Adrenal gland (tissue), 19 donors: ENCODE measurements at places on chromosomes 1 and 21. TPM values are rescaled to one million over a fixed set of nuclear protein-coding genes. Genes with fewer than 3 reads are reported as not detected.

- H3K27me3 ChIP-seq, result no peaks in the 10 kb centered on the region
- H3K27ac ChIP-seq, result peak overlapping the region; percentile 60
- H3K36me3 ChIP-seq, result peaks cover 13% of the 10 kb centered on the region
- no peak overlapping the region for H3K4me3 ChIP-seq
Measured at GRCh38 chr1:214002472-214002871, 14.7 kb downstream of the PROX1 start.

- DNase-seq, result no peak
- no peak overlapping the region for H3K27ac ChIP-seq
- no peaks in the 10 kb centered on the region for H3K36me3 ChIP-seq
- H3K27me3 ChIP-seq, result no peaks in the 10 kb centered on the region
- no peaks in the 10 kb centered on the region for H3K4me1 ChIP-seq
- no peak overlapping the region for H3K4me3 ChIP-seq
Measured at GRCh38 chr21:46410516-46410915, 48.2 kb upstream of the DIP2A start.

GRCh38 chr21:17501107-17502006, 11.5 kb upstream of the CXADR start:
- DNase-seq, result no peak
- no peak overlapping the region for H3K4me3 ChIP-seq
- no peak overlapping the region for H3K27ac ChIP-seq
- no peaks in the 10 kb centered on the region for H3K36me3 ChIP-seq
- no peaks in the 10 kb centered on the region for H3K4me1 ChIP-seq

DNA sequence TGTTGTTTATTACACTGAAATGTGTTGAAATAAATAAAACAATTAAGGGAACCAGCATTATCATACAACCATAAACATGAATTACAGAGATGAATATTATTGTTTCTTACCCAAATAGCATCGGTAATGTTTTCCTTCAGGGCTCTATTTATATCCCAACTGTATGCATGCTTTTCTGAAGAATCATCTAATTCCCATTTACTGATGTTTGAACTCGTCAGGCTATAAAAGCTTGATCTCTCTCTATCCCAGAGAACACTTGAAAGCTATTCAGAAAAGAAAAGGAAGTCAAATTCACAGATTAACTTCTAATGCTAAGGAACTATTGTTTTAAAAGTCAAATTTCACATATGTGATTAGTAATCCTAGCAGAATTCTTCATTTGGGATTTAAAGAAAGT, 12.4 kb downstream of the NUP133 start:
- no peak overlapping the region for H3K27ac ChIP-seq
- no peaks in the 10 kb centered on the region for H3K27me3 ChIP-seq
- H3K36me3 ChIP-seq, result no peaks in the 10 kb centered on the region
- DNase-seq, result no peak

- DNase-seq, result no peak
- no peaks in the 10 kb centered on the region for H3K4me1 ChIP-seq
- no peaks in the 10 kb centered on the region for H3K36me3 ChIP-seq
- H3K27ac ChIP-seq, result no peak overlapping the region
- H3K4me3 ChIP-seq, result no peak overlapping the region
- peaks cover 7% of the 10 kb centered on the region for H3K27me3 ChIP-seq
Measured at GRCh38 chr1:236400061-236400603, 6.0 kb downstream of the EDARADD start.

DNA sequence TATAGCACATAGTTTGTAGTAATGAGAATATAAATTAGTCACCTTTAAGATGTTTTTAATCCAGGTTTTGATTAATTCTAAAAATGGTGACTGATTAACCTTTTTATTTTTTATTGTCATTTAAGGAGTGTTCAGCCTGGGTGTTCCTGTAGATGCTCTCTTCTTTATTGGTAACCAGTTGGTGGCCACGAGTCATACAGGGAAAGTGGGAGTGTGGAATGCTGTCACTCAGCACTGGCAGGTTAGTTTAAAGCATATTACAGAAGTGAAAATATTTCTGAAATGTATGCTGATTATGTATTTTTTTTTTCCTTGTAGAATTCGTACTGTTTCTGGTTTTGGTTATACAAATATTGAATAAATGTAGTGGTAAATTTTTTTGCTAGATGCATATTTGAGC, 28.1 kb downstream of the KCTD3 start:
- H3K27ac ChIP-seq, result no peak overlapping the region
- H3K4me3 ChIP-seq, result no peak overlapping the region
- no peaks in the 10 kb centered on the region for H3K27me3 ChIP-seq
- no peak for DNase-seq

- no peak overlapping the region for H3K4me3 ChIP-seq
- H3K27ac ChIP-seq, result no peak overlapping the region
- peaks cover 86% of the 10 kb centered on the region for H3K36me3 ChIP-seq
- no peak for DNase-seq
- no peaks in the 10 kb centered on the region for H3K4me1 ChIP-seq
- no peaks in the 10 kb centered on the region for H3K27me3 ChIP-seq
Measured at GRCh38 chr1:156135930-156136871, 17.2 kb upstream of the SEMA4A start.

DNA sequence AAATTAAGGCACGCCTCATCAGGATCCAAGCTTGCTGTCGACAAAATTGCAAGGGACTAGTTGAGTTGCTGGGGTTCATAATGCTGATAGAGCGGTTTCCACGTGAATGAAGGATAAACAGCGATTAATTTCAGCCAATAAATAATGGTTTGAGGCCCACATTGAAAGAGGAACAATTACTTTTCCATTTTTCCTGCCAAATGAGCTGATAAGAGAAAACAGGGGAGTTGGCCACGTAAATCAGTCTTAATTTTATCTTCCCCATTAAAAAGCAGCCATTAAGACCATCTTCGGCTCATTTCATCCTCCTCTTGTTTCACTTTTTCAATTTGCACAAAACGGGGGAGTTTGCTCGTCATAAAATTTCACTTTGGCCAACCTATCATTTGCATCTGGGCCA, 235.5 kb upstream of the RRP15 start:
- H3K27ac ChIP-seq, result no peak overlapping the region
- H3K4me1 ChIP-seq, result no peaks in the 10 kb centered on the region
- no peaks in the 10 kb centered on the region for H3K27me3 ChIP-seq
- no peaks in the 10 kb centered on the region for H3K36me3 ChIP-seq

KIF26B gene
- 3.1 TPM for total RNA-seq

RASAL2 gene
- 22.6 TPM for total RNA-seq

- DNase-seq, result no peak
- no peaks in the 10 kb centered on the region for H3K27me3 ChIP-seq
- no peaks in the 10 kb centered on the region for H3K36me3 ChIP-seq
- no peak overlapping the region for H3K4me3 ChIP-seq
- H3K4me1 ChIP-seq, result no peaks in the 10 kb centered on the region
Measured at GRCh38 chr1:6299557-6300165, 38.8 kb upstream of the GPR153 start.

UMODL1 gene
- total RNA-seq, result not detected

TDRD5 gene
- 0.41 TPM for total RNA-seq

GRCh38 chr21:45742247-45742646, 98.7 kb downstream of the PCBP3 start:
- H3K27ac ChIP-seq, result no peak overlapping the region
- H3K4me3 ChIP-seq, result no peak overlapping the region
- no peaks in the 10 kb centered on the region for H3K27me3 ChIP-seq
- H3K4me1 ChIP-seq, result no peaks in the 10 kb centered on the region
- no peak for DNase-seq

GRCh38 chr1:221335161-221336101, 406.5 kb downstream of the DUSP10 start:
- H3K36me3 ChIP-seq, result no peaks in the 10 kb centered on the region
- peaks cover 20% of the 10 kb centered on the region for H3K4me1 ChIP-seq
- peak overlapping the region; percentile 48 for H3K27ac ChIP-seq
- peak; percentile 21 for DNase-seq

DNA sequence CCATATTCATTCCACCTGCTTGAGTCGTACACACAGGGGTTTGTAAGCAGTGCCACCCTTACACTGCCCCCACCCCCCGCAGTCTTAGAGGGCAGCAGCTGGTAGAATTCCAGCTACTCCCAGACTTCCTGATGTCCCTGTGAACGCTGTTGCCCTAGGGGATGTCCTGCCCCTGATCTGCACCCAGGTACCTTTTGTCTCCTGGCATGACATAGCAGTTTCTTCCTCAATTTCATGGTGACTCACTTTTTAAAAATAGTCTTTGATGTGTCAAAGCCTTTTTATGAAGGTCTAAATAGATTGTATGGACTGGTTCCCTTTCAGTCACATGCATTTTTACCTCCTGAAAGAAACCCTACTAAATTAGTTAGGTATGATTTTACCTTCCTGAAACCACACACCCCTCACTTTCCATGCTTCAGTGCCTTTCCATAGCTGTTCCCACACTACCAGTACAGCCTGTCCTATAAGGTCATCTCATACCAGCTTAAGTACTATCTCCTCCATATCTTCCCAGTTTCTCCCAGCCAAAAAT, 76.4 kb downstream of the ST3GAL3 start:
- DNase-seq, result no peak
- no peaks in the 10 kb centered on the region for H3K27me3 ChIP-seq
- no peaks in the 10 kb centered on the region for H3K4me1 ChIP-seq

DNA sequence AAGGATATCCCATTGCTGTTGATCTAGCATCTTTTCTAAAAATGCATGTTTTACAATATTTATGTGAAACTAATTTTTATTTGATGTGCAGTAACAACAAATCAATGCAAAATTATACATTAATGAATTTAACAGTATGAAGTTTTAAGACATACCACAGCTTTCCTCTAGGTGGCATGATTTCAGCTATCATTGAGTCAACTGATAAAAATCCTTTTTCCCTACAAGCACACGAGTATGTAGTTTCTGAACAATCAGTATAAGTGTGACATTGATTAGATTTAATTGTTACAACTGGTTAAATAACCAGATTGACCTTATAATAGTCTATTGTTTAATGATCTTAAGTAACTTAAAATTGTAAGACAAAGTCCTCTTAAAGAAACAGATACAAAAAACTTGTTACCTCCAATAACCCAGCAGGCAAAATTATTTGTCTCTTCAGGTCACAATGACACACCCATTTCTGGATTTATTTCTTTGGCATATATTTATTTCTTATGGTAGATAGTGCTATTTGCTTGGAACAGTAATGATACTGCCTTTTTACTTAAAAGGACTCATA, 5.8 kb upstream of the TGFB2 start:
- no peaks in the 10 kb centered on the region for H3K27me3 ChIP-seq
- H3K4me3 ChIP-seq, result no peak overlapping the region
- no peak overlapping the region for H3K27ac ChIP-seq
- H3K4me1 ChIP-seq, result no peaks in the 10 kb centered on the region
- no peaks in the 10 kb centered on the region for H3K36me3 ChIP-seq
- DNase-seq, result no peak

DNA sequence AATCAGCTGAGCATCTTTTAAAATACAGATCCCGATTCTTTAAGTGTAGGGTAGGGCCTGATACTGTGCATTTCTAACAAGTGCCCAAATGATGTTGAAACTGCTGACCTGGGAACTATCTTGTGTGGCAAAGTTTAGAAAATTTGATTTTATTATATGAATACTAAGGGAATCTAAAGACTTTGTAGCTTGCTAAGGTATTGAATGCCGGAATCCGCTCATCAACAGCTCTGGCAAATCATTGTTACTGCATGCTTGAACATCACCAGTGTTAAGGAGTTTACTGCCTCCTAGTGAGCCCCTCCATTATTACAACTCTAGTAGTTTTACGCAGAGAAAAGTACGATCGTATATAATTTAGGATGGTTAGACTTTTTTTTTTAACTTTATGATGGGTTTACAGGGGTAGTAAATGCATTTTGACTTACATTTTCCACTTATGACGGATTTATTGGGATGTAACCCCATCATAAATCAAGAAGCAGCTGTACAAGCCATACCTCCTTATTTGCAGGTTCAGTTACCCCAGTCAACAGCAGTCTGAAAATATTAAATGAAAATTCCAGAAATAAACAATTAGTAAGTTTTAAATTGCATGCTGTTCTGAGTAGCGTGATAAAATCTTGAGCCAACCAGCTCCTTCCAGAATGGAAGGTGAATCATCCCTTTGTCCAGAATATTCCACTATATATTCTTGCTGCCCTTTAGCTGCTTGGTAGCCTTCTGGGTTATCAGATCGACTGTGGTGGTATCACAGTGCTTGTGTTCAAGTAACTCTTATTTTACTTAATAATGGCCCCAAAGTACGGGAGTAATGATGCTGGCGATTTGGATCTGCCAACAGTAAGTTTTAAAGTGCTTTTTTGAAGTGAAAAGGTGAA, 892 bp downstream of the TYW3 start:
- no peaks in the 10 kb centered on the region for H3K27me3 ChIP-seq
- H3K4me3 ChIP-seq, result peak overlapping the region; percentile 66
- peaks cover 26% of the 10 kb centered on the region for H3K4me1 ChIP-seq
- peak; percentile 59 for DNase-seq
- H3K36me3 ChIP-seq, result no peaks in the 10 kb centered on the region

RUNX3 gene
- 0.06 TPM for total RNA-seq

GRCh38 chr1:182651339-182651724, 33.1 kb downstream of the RGS8 start:
- no peak overlapping the region for H3K27ac ChIP-seq
- H3K4me3 ChIP-seq, result no peak overlapping the region
- DNase-seq, result no peak

DNA sequence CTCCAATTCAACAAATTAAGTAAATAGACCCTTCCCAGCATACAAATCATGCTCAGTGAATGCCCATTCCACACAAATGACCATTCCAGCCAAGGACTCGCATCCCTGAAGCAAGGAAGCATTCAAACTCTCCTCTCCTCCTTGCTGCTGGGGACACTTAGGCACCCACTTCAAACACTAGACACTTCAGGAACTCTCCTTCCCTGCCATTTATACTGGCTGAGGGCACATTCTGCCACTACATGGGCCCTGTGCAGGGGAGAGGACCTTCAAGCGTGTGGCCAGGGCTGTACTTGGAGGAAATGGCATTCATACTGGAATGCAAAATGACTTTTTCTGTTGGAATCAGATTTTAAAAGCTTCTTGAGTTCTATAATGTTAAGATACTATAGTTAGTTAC, 22.3 kb downstream of the GJA5 start:
- no peaks in the 10 kb centered on the region for H3K36me3 ChIP-seq
- H3K4me3 ChIP-seq, result no peak overlapping the region
- H3K27me3 ChIP-seq, result no peaks in the 10 kb centered on the region

DNA sequence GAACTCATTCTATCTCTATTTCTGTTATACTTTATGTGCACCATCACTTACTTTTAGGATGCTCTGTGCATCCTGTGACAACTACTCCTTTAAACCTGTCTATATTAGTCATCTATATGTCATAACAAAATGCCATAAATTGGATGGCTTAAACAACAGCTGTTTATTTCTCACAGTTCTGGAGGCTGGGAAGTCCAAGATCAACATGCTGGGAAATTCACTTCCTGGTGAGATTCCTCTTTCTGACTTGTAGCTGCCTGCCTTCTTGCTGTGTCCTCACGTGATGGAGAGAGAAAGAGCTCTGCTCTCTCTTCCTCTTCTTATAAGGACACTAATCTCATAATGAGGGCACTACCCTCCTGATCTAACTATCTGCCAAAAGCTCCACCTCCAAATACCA, 62.3 kb upstream of the RCOR3 start:
- H3K27ac ChIP-seq, result no peak overlapping the region
- H3K4me3 ChIP-seq, result no peak overlapping the region
- no peak for DNase-seq
- H3K4me1 ChIP-seq, result no peaks in the 10 kb centered on the region
- H3K36me3 ChIP-seq, result no peaks in the 10 kb centered on the region
- peaks cover 3% of the 10 kb centered on the region for H3K27me3 ChIP-seq
